GM04503 (cell line): ENCODE measurements at places on chromosomes 3 and 15.

DNA sequence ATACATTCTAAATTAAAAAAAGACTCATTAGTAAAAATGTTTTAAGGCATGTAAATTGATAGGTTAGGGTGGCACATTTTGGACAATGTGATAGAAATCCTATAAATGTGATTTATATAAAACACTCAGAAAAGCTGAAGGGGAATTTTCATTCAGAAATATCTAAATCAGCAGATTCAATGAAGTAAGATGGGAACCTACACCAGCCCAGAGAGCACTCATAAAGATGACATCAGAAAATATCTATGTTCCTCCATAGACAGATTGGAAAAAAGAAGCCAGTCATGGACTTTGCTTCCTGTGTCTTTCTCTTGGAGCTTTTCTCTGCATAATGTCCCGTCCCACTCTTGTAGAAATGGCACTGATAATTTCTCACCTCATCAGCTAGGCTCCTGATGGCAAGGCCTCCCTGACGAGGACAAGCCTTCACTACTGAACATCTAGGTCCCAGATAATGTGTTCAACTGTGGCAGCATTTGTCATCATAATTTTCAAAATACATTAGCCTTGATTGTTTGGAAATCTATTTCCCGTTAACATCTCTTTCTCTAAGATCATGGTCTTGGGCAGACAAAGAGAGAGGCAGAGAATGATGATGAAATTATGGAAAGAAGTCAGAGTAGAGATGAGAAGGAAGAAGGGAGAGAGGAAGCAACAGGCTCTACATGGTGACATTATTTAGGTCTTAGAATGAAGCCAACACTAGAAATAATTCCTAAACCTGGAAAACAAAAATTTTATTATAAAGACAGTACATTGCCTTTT lies 354.4 kb downstream of the NTRK3 start:
- DNase-seq: no peak

DNA sequence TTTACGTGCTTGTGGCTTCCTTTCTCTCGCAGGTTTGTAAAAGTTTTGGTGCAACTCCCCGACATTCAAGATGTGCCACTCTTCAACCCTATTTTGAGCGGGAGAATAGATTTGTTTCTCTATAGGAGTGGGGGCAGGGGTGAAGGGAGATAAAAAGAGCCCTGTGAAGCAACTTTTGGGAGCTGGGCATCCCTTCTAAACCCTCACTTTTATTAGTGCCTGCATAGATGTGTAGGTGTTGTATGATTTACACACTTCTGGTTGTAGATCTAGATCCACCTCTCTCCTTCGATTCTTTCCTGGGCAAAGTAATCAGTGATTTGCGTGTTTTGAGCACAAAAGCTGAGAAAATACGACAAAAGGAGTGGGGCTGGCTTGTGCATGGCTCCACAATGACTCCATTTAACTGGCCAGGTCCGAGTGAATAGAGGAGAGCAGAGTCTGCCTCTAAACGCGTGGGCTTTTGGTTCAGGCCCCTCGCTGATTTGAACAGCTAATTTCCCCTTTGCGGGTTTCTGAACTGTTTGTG lies 17.7 kb downstream of the SOX2 start:
- DNase-seq: no peak

GRCh38 chr3:128572644-128573105 lies 77.9 kb downstream of the RPN1 start:
- DNase-seq: no peak

DNA sequence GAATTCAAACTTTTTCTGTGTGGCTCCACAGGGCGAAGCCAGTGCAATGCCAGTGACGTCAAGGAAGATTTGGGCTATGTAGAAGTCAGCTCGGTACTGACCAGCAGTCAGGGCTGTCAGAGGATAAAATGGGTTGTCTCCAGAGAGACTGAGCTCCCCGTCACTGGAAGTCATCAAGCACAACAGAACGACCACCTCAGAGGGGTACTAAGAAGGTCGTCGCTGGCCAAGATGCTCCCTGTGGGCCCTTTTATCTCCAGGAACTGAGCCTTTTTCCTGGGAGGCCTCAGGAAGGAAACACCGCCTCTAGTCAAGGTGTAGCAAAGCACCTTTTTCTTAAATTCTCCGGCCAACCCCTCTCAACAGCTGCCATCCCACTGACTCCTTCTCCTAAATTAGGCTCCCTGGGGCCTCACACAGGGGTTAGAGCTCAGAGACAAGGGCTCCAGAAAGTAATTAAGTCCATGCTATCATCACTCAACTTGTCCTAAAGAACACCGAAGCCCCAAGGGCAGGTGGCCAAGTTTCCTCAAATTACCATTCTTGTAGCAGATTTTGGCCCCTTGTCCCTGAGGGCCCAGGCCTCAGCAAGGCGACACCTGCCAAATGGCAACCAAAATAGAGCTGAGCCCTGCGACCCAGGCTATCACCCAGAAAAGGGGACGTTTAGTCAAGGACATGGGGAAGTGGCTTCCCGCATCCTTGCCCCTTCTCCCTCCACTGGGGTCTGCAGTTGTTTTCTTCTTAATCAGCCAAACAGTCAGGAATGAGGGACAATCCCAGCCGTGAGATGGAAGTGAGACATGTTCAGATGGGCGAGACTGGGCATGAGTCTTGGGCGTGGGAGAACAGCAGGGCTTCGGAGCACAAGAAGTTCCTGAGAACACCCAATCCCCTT lies 48.0 kb downstream of the SSUH2 start:
- DNase-seq: no peak

GRCh38 chr3:66803206-66803605 lies 194.9 kb upstream of the KBTBD8 start:
- no peak for DNase-seq

- no peak for DNase-seq
Measured at GRCh38 chr15:24857763-24858162, 97.0 kb upstream of the SNRPN start.

DNA sequence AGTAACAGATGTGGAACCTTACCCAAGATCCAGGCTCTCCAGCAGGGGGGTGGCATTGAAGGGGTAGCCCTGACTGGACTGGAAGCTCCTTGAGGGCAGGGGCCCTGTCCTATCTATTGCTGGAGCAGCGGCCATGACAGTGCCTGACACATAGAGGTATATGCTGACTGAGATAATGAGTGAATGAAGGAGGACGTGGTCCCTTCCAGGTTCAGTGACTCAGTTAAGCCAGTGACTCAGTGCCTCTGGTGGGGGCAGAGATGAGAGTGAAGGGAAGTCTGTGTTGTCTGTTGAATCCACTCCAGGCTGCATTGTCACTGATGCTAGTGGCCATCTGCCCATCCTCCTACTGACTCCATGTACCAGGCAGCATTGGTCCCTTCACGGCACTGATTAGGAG lies 13.0 kb upstream of the CTXND1 start:
- DNase-seq: no peak

DNA sequence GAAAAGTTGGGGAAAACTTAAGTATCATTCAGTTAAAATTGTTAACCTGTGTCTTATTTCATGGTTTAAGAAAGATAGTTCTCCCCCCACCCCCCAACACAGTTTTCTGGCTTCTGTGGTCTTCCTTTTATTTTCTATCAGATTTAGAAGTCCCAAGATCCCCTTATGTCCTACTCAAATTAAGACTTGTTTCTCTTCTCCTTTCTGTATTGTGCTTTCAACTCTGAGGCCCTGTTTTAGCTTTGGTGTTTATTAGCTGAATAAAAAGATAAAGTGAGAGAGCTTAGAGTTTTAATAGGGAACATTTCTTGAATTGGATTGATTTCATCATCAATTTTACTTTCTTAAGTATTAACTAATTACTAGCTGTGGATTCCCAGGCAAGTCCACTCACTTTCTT lies 62.6 kb downstream of the AKAP13 start:
- no peak for DNase-seq

DNA sequence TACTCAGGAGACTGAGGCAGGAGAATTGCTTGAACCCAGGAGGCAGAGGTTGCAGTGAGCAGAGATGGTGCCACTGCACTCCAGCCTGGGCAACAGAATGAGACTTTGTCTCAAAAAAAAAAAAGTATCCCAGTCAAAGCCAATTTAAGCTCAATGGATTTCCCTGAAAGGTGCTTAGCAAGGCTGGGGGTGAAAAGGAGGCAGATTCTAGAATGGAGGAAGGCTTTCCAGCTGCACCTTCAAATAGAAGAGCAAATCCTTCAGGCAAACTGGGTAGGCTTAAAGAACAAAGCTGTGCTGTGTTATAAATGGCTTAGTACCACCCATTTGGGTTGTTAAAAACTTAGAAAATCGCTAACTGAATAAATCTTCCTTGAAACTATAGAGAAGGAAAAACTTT lies 3.0 kb upstream of the IFT57 start:
- no peak for DNase-seq

GRCh38 chr3:72391659-72392058 lies 456.6 kb downstream of the SHQ1 start:
- DNase-seq: no peak

DNA sequence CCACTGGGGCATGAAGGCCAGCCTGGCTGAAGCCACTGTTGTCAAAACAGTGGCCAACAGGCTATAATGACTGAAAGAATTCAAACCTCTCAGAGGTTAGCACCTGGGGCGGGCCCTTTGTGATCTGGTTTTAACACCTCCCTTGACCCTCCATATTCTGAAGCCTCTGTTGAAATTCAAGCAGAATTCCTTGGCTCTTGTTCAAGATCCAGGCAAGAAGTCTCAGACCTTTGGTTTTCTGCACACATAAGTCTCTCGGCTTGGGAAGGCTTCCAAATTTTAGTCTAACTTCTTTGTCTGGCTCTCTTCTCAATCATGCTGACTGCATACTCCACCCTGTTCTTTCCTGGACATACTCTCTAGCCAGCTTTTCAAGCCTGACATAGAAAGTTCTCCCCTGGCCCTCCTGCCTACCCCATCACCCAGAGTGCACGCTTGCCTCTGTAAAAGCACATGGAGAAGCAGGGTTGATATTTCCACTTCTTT lies 144.5 kb downstream of the PDZRN3 start:
- DNase-seq: no peak

DNA sequence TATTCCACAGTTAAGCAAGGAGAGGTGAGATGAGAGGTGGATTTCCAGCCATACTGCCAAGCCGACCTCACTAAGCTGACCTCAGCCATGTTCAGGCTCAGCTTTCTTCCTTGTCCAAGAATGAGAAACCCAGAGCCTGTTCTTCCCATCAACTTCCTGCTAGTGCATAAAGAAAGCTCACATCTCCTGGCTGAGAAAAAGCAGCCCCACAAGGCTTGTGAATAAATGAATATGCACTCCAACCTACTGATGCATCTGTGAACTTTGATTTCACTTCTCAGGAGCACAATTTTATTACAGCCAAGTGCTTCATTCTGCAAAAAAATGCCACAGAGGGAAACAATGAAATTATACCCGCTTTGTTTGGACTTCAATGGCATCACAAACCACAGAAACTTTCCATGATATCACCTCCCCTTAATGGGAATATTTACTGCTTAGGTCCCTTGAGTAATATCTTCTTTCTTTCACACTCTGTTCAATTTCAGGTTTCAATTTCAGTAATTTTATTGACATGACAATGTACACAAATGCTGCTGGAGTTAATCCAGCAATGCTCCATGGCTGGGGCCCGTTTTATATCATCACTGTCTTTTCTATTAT lies 437.0 kb upstream of the PPP2R3A start:
- DNase-seq: no peak

GRCh38 chr3:82012775-82013174 lies 251.3 kb upstream of the GBE1 start:
- no peak for DNase-seq

GRCh38 chr3:56810577-56811545 lies 9.1 kb upstream of the ARHGEF3 start:
- DNase-seq: no peak

GRCh38 chr3:42425736-42426407 lies 15.5 kb upstream of the LYZL4 start:
- DNase-seq: no peak

- DNase-seq: no peak
Measured at GRCh38 chr3:12935023-12935860, 93.9 kb upstream of the RPL32 start.
